G401 (cell line): ENCODE measurements at places on chromosomes 16 and 17. TPM values are rescaled to one million over a fixed set of nuclear protein-coding genes. Genes with fewer than 3 reads are reported as not detected.

MAF gene
- total RNA-seq: not detected in 2 replicates

GPR179 gene
- total RNA-seq: not detected in 2 replicates

GRCh38 chr17:27989046-27989445, 53.4 kb upstream of the NLK start:
- DNase-seq: no peak

DNA sequence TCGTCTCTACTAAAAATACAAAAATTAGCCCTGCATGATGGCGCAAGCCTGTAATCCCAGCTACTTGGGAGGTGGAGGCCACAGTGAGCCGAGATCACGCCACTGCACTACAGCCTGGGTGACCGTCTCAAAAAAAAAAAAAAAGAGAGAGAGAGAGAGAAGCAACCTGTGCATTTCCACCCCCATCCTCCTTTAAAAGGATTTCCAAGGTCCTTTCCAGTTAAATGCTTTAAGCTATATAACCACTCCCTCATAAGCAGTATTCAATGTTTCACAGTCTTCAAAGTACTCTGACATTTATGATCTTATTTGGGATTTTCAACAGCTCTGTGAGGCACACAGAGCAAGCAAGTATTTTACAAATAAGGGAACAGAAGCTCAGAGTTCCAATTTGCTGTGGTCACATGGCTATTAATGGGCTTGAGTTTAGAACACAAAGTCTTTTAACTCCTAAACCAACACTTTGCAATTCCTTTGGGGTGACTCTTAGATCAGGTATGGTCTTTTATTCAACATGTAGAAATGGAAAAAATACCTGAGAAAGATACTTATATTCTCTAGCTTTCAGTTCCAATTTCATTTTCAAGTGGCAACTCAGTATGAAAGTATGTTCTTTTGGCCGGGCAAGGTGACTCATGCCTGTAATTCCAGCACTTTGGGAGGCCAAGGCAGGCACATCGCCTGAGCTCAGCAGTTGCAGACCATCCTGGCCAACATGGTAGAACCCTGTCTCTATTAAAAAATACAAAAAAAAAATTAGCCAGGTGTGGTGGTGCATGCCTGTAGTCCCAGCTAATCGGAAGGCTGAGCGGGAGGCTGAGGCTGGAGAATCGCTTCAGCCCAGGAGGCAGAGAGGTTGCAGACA, 31.3 kb downstream of the SPOP start:
- peak; percentile 72 for DNase-seq

DNA sequence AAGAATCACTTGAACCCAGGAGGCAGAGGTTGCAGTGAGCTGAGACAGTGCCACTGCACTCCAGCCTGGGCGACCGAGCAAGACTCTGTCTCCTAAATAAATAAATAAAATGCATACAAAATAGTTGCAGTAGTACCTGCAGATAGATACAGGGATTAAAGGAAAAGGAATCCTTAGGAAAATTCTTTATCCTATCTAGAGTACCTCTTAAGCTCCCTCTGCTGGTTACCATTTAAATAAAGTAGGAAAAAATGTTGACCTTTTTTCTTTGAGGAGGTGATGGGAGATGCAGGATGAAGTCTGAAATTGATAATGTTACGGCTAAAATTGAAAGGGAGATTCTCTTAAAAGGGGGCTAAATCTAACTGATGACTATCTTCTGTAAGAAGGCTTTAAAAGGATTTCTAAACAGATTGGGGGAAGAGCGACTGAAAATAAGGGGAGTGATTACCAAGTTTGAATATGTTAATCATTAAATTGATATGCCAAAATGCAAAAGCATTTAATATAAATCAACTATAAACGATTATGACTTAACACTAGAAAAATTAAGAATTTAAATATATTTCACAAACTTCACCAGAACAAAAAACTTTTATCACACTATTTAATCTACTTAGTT, 29.4 kb downstream of the C16orf87 start:
- peak; percentile 60 for DNase-seq
